ENCODE measurements at places on chromosomes 11 and 22.

DNA sequence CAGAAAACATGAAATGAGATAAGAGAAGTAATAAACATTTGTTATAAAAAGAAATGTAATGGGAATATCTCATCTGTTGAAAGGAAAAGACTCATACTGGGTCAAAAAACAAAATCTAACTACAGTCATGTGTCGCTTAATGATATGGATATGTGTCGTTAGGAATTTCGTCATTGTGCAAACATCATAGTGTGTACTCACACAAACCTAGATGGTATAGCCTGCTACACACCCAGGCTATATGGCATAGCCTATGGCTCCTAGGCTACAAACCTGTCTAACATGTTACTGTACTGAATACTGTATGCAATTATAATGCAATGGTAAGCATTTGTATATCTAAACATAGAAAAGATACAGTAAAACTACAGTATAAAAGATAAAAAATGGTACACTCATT lies 89.8 kb upstream of the ZC3H12C start:
- no peak for DNase-seq

DNA sequence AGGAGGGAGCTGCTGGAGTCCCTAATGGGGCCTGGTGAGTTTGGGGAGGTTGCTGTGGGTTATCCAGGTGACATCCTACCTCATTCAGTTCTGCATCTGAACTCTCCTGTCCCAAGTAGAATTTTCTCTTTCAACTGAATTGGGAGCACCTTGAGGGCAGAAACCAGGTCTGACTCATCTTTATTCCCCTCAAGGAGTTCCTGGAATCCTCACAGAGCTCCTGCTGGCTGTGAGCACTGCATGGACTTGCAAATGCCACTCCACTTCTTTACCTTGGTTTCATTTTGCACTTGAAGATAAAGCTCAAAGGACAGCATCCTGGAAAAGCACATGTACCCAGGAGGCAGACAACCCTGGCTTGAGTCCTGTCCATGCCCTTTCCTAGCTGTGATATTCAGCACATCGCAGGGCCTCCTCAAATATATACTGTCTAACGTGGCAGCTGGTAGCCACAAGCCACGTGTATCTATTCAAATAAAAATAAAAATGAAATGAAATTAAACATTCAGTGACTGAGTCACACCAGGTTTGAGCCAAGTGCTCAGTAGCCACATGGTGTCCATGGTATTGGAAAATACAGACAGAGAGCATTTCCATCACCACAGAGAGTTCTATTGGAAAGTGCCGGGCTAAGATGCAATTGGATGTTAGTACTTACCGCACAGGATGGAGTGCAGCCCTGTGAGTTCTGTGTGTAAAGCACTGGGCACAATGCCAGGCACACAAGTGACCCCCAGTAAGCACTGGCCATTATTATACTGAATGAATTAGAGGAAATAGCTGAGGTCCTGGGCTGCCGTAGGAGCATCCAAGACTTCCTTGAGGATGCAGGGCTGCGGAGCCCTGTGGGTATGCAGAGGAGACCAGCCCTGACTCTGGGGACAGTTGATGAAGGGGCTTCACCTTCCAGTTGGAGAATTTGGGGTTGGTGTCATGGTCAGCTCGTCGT lies 149.0 kb downstream of the PKNOX2 start:
- DNase-seq: no peak

- no peak for DNase-seq
These were observed 429.6 kb downstream of the BRD1 start for GRCh38 chr22:49398115-49398514.

DNA sequence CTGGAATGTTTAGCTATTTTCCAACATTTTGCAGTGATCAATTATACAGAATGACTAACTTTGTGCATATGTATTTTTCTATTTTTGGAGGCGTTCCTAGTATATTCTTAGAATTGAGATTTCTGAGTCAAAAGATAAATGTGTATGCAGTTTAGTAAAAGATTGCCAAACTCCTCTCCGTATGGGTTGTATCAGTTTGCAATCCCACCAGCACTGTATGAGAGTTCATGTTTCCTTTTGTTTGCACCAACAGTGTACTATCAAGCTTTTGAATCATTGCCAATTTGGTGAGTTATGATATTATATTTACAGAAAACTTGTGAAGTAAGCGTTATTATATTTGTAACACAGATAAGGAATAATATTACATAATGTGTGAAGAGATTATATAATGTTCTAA lies 658.7 kb downstream of the JRKL start:
- no peak for DNase-seq

GRCh38 chr11:59010708-59011107 lies 71.4 kb downstream of the GLYATL1 start:
- no peak for DNase-seq

GRCh38 chr22:47622541-47622940 lies 860.1 kb downstream of the TBC1D22A start:
- DNase-seq: no peak

DNA sequence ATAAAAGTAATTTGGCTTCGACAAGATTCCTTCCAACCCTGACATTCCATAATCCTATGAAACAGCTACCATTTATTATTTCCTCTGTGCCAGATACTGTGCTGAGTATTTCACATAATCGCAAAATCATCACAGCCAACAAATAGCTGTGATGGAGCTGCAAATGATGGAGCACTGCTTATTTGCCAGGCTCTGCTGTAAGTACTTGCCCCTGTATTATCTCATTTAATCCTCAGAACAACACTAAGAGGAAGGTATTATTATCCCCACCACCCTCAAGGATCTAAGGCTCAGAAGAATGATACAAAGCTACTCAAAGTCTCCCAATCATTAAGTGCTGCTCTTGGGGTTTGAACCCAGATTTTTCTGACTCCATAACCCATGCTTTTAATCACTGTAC lies 145.5 kb downstream of the CCDC34 start:
- no peak for DNase-seq

GRCh38 chr11:20631519-20632168 lies 32.2 kb downstream of the SLC6A5 start:
- no peak for DNase-seq

DNA sequence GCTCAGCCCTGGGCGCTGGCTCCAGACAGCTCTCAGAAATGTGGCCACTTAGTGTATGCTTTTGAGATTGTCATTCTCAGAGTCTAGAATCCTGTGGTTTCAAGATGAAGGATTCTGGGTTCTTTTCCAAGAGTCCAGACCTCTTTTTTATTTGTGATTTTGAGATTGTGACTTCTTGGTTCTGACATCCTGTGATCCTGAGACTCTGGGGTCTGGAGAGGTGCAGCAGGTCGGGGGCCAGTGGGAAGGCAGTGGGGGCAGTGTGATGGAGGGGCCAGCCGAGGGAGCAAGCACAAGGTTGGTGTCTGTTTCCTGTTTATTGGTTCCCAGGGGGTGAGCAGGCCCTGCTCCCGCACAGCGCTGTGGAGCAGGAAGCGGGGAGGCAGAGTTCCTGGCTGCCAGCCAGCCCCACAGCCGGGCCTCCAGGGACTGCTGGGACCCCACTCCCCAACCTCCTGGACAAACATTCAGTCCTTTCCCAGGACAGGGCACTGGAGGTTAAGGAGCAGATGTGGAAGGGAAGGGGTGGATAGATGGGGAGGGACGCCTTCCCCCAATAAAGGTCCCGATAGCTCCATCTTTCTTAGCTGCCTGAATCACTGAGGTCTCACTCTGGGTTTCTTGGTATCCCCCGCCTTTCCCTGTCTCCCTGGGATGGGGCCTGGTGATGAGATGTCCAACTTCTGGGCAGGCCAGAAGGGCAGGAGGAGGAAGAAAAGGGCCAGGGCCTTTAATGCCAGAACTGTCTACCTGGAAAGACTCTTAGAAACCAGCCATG lies 13.7 kb downstream of the ARHGEF17 start:
- DNase-seq: no peak

DNA sequence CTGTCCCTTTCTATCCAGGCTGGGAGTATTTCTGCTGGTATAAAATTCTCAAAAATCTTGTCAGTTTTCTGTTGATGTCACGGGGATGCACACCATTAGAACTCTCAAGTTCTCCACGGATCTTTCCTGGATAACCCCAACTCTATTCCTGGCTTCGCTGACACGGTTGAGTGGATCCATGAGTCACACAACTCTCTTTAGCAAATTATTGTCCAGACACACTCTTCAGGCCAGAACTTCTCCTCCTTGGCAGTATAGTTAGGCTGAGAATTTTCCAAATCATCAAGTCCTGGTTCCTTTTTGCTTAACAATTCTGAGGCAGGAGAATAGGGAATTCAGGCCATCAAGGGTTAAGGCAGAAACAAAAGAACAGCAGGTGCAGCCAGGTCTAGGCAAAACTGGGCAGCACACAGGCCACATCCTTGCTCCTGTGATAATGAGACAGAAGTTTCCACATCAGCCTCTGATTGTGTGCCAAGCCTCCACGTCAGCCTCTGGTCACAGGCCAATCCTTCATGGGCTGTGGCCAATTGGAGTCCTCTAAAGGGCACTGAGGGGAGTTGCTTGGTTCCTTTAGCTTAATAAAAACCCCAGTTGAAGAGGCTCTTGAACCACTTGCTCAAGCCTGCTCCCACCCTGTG lies 5.7 kb upstream of the ACAT1 start:
- DNase-seq: peak; percentile 75

GRCh38 chr11:12185106-12185690 lies 74.8 kb downstream of the MICAL2 start:
- no peak for DNase-seq

DNA sequence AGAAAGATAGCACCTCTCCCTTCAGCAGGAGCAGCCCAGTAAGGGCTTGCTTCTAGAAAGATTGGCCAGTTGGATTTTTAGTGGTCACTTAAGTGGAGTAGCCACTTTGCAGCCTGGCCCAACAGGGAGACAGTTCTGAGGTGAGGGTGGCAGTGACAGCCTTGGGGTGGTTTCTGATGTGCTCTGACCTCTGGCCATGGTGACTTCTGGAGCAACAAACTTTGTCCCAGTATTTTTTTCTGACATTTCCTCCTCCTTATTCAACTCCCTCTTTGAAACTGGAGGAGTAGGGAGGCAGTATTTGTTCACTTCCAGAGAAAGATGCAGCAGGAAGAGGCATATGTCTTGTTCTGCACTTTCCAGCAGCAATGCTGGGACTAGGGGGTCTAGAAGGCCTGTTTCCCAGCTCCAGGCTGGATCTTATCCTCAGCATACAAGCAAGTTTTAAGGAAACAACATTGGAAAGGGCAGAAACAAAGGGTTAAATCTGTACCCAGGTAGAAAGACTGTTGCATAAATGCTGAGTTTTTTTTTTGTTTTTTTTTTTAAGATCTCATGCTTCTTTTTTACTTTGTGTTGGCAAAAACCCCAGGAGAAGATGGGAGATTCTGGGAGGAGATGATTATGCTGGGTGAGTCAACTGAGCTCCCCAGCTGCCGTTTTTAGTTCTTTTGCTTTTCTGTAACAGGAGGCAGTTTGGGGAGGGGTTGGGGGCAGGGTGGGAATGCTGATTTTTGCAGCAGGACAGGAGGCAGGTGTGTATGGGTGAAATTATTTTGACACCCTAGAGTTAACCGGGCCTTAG lies 37.2 kb downstream of the RCOR2 start:
- DNase-seq: no peak

DNA sequence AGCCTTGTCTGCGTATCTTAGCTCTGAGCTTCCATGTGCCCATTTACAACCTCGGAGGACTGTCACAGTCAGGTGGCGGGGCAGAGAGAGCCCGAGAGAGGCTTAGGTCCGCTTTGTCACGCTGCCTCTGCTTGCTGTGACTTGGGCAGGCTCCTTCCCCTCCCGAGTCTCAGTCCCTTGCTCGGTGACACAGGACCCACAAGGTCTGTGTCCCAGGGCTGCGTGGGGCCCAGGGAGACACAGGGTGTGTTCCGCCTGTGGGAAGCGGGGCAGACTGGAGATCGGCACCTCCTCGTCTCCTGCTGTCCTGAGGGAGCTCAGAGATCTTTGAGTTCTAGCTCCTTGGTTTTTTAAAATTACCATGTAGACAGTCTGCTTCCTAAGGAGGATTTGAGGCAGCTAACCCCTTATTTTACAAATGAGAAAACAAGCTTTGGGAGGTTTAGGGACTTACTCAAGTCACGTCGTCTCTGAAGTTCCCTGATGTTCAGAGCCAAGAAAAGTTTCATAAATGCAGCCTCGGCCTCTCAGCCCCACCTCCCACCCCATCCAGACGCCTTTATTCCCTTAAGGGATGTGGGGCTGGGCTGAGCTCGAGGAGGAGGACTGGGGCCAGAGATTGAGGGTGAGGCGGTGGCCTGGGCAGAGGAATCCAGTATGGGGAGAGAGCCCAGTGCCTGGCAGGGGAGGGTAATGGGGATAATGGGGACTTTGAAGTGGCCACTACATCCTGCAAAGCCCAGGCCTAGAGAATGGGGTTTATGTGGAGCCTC lies 103.6 kb downstream of the NECTIN1 start:
- DNase-seq: no peak

All from hematopoietic multipotent progenitor cell treated with erythropoietin and hydrocortisone succinate and interleukin-3 and kit ligand, for 15 days (in vitro differentiated cells).